Posterior cingulate gyrus (tissue), 11 donors: ENCODE measurements at places on chromosomes 6 and 20.

GRCh38 chr6:132272776-132273175 is 128.5 kb downstream of the MOXD1 start:
- no peak for DNase-seq

- DNase-seq = peak; percentile 60
These were observed 9.9 kb upstream of the RFPL4B start for GRCh38 chr6:112337209-112337638.

DNA sequence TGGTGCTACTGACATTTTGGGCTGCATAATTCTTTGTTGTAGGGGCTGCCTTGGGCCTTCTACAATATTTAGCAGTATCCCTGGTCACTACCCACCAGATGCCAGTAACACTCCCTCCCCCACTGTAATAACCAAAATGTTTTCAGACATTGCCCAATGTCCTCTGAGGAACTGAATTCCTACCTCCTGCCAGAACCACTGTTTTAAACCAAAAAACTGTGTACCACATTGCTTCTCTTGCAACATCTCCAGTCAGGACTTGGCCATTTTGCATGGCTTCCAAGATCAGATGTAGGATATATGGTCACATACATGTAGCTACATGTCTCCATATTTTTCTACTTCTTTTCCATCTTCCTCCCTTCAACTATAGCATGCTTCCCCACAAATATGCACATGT is 97.4 kb upstream of the IFNGR1 start:
- no peak for DNase-seq

DNA sequence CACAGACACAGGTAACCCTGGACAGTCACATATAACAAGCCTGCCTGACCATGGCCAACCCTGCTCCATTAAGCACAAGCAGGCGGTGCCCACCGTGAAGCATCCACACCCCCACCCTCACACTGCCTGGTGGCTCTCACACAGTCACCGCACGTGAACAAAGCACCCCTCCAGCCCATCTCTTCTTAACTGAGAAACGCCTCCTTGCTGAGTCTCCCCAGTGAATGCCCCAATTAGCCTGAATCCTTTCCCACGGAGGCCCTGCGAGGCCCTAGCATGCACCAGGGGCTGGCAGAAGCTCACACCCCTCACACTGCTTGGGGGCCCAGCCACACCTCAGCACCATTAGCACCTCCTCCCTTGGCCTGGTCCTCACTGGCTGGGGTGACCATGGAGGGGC is 72.3 kb downstream of the GRM4 start:
- no peak for DNase-seq

DNA sequence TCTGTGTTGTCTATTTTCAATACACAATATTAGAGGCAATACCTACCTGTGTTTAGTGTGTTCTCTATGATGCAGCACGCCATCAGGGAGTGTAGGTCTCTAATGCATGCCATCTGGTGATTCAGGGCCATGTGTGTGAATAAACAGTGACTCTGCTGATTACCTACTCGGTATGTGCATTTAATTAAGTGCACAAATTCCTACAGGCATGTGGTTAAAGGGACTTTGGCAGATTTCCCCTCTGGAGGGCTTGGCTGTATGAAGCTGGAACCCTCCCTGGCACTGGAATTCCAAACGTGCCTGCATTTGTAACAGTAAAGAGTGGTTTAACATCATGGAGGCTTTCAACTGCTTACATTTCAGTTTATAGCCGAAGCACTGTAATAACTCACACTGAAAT is 401.5 kb upstream of the SASH1 start:
- DNase-seq = no peak

DNA sequence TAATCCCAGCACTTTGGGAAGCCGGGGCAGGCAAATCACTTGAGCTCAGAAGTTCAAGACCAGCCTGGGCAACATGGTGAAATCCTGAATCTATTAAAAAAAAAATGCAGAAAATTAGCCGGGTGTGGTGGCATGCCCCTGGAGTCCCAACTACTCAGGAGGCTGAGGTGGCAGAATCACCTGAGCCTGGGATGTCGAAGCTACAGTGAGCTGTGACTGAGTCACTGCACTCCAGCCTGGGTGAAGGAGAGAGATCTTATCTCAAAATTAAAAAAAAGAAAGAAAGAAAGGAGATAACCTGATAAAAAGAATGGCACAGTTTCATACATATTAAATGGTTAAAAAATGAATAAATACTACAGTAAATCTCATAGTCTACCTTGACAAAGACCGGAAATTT is 123.6 kb upstream of the TNFAIP3 start:
- DNase-seq = no peak
